NCI-H1048 (cell line): ENCODE measurements at places on chromosomes 16 and 17.
A peak's percentile ranks its signal among the peaks of the same experiment; 100 is the strongest.

- DNase-seq = no peak
Measured at GRCh38 chr17:14033166-14033565, 36.1 kb upstream of the COX10 start.

DNA sequence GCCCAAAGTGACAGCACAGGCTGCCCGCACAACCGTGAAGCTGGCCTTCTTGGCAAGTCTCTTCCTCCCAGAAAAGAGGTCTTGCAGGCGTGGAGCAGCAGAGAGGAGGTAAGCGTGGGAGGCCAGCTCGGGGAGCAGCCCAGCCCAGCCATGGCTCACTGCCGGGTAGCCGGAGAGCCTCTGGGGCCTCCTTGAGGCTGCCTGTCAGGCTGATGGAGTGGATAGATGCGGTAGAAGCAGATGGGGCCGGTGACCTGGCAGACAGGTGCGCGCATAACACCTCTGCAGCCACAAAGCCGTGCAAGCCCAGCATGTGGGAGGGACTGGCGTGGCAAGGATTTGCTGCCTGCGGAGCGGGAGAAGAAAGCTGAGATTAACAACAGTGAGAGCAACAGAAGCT, 17.1 kb upstream of the DOK4 start:
- DNase-seq = no peak

DNA sequence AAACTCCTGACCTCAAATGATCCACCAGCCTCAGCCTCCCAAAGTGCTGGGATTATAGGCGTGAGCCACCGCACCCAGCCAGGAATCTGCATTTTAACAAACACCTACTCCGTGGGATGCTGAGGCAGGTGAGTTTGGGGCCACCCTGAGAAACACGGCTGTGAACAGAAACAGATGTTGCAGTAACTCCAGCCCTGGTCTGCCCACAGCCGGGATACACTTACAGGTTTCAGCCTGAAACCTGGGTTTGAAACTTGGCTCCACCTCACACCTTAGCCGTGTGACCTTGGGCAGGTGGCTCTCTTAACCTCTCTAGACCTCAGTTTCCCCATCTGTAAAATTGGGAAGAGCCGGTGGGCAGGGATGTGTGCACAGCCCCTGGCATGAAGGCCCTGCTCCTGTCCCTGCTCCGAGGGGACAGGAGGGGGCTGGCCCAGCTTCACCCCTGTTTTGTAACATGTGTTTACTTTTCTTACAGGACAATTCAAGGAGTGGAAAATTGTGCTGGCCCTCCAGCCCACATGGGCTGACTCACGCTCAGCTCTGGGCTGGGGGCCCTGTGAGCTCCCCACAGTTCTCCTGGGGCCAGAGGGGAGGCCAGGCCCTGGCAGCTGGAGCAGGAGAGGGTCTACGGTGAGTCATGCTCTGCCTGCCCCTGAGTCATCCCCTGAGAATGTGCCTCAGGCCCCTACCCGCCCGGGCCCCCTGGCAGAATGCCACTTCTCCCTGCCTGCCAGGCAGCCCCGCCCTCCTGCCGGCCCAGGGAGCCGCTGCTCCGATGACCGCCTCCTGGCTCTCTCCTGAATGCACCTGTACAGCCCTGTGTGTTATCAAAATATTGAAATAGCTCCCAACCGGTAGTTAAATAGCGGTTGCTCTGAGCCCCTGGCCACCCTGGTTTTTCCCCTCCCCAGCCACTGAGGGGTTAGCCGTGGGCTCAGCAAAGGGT, 7.7 kb upstream of the PPL start:
- DNase-seq = no peak

GRCh38 chr16:46830417-46830901, 521 bp downstream of the C16orf87 start:
- no peak for DNase-seq

- peak; percentile 95 for DNase-seq
Measured at GRCh38 chr17:47650525-47651522, 1.1 kb downstream of the KPNB1 start.

GRCh38 chr17:39195568-39196160, 1.8 kb downstream of the CACNB1 start:
- DNase-seq = no peak

- DNase-seq = no peak
Measured at GRCh38 chr16:11169641-11170040, 86.4 kb downstream of the SOCS1 start.

- DNase-seq = no peak
Measured at GRCh38 chr16:64704386-64704785, 417.5 kb downstream of the CDH11 start.

- DNase-seq = no peak
Measured at GRCh38 chr16:22326771-22327445, 29.7 kb downstream of the POLR3E start.

- DNase-seq = no peak
Measured at GRCh38 chr17:39867084-39867879, 720 bp upstream of the ZPBP2 start.

- DNase-seq = no peak
Measured at GRCh38 chr17:6525141-6525540, 31.2 kb downstream of the PITPNM3 start.

- no peak for DNase-seq
Measured at GRCh38 chr17:82400830-82401229, 17.3 kb upstream of the HEXD start.

GRCh38 chr17:19996502-19996901, 12.7 kb upstream of the SPECC1 start:
- no peak for DNase-seq

DNA sequence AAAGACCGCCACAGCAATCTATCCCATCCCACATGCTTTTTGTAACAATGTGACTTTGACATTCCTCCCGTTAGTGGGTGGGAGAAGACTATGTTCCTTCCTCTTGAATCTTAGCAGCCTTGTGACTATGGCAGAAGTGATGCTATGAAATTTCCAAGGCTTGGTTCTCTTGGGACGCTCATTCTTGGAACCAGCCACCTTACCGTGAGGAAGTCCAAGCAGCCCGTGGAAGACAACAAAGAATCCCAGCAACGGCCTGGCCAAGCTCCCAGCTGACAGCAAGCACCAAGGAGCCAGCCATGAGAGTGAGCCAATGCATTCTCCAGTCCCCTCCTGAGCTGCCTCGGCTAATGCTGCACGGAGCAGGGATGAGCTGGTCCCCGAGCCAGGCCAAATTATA, 62.3 kb downstream of the VPS53 start:
- DNase-seq = no peak

GRCh38 chr16:71528257-71528656, 2.0 kb downstream of the CHST4 start:
- DNase-seq = no peak

GRCh38 chr17:39609416-39610025, 1.8 kb upstream of the NEUROD2 start:
- DNase-seq = no peak

- no peak for DNase-seq
Measured at GRCh38 chr17:50976951-50977472, 110.9 kb upstream of the TOB1 start.

DNA sequence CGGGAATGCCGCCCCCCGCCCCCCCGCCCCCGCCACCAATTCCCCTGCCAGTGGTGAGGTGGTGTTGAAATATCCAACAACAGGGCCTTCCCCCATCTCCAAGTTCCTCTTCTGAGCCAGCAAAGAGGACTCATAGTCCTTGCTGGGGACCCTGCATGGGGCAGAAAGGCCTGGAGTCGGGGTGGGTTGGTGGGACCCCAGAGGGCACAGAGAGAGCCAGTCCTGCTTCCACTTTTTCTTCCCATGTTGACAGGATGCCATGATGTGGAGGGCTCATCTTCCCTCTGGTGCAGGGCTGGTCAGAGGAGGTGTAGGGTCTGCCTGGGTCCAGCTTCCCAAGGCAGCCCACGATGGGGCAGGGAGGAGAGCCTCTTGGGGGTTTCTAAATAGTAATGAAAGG, 49.0 kb upstream of the PIK3R6 start:
- DNase-seq = no peak

GRCh38 chr16:79599837-79600637, 500 bp downstream of the MAF start:
- no peak for DNase-seq

DNA sequence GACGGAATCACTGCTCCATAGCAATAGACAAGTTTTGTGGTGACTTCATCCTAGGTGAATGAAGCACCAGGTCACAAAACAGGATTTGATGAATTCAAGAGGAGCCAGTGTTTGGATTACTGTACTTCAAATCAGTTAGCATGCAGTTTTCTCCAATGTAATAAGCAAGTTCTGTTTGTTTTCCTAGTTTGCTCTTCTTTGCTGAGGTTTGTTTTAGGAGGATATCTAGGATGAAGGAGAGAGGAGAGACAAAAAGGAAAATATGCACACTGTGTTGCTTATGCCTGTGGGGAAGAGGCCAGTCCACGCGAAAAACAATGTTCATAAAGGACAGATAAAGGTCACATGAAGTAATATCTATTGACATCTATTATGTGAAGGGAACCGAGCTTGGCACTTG, 9.0 kb downstream of the KRT37 start:
- DNase-seq = no peak

- no peak for DNase-seq
Measured at GRCh38 chr17:40538019-40538935, 27.0 kb downstream of the CCR7 start.

DNA sequence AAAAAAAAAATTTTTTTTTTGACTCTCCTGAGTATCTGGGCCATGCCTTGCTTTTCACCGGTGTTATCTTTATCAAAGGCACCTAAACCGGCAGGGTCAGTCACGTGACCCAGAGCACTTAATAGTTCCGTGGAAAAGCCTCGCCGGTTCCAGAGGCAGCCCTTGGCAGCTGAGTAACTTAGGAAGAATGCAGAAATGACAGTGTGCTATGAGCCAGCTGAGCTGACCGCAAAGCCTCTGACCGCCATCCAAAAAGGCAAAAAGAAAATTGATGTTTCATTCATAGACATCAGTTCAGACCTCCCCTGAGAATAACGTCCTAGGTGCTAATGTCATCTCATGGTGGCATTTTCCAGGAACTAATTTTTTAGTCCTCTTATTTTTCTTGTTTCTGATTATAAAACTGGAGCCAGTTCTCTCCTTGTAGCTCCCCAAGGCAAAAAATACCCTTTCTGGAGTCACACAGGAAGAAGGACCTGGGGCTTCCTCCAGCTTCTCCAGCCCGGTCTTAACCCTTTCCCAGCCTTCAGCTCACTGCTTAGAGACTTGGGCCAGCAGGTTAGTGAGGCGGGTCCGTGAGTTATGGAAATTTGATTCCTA, 122.6 kb downstream of the SOCS1 start:
- no peak for DNase-seq

GRCh38 chr17:28193241-28193640, 125.8 kb upstream of the TMEM97 start:
- no peak for DNase-seq

- no peak for DNase-seq
Measured at GRCh38 chr17:49783071-49783715, 5.3 kb upstream of the KAT7 start.

DNA sequence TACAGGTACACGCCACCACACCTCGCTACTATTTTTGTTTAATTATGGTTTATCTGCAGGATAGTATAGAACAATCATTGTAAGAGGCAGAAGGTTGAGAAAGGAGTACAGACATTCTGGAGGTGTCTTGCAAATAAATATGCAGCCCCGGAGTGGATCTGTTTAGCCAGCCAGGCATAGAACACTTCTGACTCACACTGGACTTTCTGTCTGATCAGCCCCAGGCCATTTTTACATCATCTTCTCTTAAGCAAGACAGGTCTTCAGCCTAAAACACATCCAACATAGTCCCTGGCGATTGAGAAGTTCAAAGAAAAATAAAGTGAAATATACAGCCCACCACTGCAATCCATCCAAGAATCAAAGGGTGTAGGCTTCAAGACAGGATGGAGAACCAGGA, 81.4 kb downstream of the XYLT1 start:
- no peak for DNase-seq

DNA sequence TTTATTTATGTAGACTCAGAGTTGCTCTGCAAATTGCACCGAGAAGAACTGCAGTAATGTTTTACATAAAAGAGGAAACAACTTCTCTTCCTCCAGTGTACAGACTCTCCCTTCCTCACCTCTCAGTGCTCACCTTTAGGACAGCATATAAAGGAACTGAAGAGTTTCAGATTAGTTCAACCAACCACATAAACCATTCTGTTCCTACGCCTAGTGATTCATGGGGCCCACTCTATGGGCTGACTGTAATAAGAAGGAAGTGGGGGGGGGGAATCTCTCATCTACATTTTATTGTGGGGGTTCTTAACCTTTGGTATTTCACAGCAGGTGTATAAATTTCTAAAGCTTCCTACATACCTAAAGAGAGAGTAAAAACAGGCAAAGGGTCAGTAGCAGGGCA, 18.3 kb downstream of the ZSWIM7 start:
- DNase-seq = no peak

DNA sequence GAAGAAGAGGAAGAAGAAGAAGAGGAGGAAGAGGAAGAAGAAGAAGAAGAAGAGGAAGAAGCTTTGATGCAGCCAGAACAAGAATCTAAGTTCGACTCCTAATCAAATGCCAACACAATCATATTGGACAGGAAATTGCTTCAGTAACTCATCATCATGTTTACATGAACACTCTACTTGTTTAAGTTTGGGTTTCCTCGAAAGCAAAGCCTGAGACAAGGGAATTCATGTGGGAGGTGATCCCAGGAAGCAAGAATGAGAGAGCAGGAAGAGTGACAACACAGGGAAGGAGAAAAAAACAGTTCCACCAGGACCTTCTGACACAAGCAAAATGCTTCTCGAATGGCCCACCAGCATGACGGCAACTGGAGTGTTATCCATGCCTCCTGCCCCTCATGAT, 279.0 kb downstream of the PMP22 start:
- no peak for DNase-seq

GRCh38 chr17:75524269-75524969, 1.1 kb upstream of the LLGL2 start:
- DNase-seq = no peak

DNA sequence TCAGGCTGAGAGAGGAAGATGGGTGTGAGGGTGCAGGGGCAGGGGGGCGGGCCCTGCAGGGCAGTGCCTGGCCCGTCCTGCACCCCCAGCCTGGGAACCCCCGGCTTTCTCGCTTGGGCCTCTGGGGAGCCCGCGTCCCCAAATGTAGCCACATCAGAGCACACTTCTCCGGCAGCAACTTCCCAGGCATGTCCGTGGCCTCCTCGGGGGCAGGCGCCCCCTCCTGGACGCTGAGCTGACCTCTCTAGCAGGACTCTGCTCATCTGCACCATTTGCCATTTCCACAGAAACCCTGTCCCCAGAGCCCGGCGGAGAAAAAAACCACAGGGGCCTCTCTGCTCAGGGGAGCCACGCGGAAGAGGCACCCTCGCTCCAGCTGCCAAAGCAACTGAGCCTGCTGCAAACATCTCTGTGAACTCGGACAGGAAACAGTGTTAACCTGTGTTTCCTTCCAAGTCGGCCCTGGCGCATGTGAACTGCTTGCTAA, 63.4 kb downstream of the KLHDC4 start:
- DNase-seq = no peak

GRCh38 chr16:70759666-70760065, 41.3 kb downstream of the VAC14 start:
- DNase-seq = no peak

GRCh38 chr17:41915566-41915965, 3.2 kb downstream of the ACLY start:
- DNase-seq = no peak

- DNase-seq = no peak
Measured at GRCh38 chr17:37605813-37606505, 3.3 kb downstream of the SYNRG start.
